ENCODE measurements at places on chromosomes 2 and 18.

- no peak for DNase-seq
These were observed 41.9 kb upstream of the SETBP1 start for GRCh38 chr18:44638811-44639210.

DNA sequence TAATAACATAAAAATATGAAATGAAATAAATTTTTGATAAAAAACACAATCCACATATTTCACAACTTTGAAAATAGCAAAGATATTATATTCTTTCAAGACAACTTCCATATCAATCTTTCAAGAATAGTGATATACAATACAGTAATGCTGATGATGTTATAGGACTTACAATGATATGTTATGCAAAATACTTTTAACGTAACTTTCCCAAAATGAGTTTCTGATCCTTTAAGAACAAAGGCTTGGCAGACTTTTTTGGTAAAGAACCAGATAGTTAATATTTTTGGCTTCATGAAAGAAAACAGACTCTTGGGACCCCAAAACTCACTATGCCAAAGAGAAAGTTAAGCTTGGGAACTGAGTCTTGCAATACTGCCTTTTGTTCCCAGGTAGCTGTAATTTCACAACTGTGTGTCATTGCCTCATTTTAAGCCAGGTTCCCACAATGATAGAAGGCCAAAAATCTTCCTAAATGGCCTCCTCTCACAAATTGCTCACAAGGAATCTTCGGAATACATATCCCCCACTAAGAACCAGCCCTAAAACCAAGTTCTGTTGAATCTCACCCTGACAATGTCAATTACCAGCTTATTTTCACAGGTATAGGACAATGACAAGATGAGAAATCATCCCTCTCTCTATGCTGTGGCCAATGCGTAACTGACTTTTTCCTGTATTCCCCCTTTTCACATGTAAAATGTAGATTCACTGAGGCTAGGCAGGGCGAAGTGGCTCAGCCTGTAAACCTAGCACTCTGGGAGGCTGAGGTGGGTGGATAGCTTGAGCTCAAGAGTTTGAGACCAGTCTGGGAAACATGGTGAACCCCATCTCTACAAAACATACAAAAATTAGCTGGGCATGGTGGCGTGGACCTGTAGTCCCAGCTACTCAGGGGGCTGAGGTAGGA is 54.8 kb upstream of the STRN start:
- DNase-seq: no peak

DNA sequence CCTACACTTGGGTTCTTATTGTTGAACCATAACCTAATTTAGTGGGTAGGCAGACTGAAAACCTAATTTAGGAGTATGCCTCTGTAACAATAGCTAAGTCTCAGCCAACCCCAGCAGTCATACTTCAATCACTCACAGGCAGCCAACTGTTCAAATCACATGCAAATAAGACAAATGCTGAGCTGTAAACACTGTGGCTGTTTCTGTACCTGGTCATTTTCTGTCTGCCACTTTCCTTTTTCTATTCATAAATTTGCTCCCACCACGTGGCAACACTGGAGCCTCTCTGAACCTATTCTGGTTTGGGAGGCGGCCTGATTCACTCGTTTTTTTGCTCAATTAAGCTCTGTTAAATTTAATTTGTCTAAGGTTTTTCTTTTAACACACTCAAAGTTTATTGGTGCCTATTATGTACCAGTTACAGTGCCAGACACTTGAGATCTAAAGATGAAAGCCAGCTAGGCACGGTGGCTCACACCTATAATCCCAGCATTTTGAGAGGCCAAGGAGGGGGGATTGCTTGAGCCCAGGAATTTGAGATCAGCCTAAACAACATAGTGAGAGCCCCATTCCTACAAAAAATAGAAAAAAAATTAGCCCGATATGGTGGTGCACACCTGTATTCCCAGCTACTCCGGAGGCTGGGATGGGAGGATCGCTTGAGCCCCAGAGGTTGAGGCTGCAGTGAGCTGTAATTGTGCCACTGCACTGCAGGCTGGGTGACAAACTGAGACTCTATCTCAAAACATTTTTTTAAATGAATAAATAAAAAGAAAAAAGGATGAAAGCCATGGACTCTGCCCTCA is 41.1 kb downstream of the THNSL2 start:
- no peak for DNase-seq

DNA sequence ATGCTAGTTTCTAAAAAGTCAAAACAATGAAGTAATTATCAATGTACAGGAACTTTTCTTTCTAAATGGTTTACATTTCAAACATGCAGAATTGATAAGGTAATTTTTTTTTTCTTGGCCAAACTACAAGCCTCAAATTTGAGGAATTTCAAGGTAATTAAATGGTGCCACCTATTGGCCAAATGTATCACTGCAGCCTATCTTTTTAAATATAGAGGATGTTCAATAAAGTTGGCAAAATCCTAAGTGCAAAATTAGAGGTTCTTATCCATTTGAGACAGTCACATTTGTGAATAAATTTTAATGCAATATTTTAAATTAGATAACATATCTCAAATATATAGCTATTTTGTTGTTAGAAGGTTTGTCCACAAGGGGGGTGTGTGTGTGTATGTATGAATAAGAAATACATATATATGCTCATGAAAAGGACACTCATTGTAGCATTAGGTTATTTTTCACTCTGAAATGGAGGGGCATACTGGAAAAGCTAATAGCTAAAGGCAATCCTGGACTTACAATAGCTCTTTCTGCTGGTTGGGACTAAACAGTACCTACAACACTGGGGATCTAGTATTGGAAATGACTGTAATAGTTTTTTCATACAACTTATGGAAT is 26.2 kb downstream of the MMADHC start:
- DNase-seq: peak; percentile 31

DNA sequence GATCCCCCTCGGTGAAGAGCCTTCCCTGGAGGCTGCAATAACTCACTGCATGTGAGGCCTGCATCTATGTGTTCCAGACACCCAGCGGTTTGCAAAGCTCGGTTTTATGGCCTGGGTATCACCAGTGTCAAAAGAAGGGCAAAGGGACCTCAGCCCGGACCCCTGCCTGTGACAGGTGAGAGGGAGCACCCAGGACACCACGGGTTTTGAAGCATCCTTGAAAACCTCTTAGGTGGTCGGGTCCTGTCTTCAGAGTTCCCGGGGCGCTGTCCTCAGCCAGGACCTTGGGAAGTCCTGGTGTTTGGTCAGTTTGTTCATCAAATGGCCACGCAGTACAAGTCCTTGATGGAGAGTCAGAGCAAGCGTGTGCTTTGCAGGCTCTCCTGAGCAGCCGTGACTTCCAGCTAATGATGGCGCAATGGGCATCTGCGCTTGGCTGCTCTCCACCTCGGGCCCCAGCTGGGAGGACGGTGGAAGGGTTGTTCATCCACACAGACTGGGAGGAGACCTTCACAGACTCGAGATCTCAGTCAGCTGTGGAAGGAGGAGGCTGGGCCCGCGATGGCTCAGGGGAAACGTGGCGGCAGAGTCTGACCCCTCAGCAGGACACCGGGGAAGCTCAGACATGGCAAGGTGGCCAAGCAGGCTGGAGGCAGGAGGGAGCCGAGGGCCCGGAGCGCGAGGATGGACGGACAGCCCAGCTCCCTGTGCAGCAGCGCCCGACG is 113.1 kb upstream of the GPC1 start:
- DNase-seq: no peak

DNA sequence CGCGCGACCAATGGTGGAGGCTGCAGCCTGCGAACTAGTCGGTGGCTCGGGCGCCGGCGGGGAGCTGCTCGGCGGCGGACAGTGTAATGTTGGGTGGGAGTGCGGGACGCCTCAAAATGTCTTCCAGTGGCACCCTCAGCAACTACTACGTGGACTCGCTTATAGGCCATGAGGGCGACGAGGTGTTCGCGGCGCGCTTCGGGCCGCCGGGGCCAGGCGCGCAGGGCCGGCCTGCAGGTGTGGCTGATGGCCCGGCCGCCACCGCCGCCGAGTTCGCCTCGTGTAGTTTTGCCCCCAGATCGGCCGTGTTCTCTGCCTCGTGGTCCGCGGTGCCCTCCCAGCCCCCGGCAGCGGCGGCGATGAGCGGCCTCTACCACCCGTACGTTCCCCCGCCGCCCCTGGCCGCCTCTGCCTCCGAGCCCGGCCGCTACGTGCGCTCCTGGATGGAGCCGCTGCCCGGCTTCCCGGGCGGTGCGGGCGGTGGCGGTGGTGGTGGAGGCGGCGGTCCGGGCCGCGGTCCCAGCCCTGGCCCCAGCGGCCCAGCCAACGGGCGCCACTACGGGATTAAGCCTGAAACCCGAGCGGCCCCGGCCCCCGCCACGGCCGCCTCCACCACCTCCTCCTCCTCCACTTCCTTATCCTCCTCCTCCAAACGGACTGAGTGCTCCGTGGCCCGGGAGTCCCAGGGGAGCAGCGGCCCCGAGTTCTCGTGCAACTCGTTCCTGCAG is at the start of gene HOXD9:
HOXD9 (plus strand) TSS at position 37 of the 728 bp plus-strand sequence; CDS start at position 87, 50 bp downstream.
- DNase-seq: no peak
